ENCODE measurements at places on chromosomes 7 and 10.

- DNase-seq = peak; percentile 33
Measured at GRCh38 chr7:7944619-7945282, 23.8 kb upstream of the GLCCI1 start.

- DNase-seq = no peak
Measured at GRCh38 chr7:915291-916218, 38.9 kb downstream of the ADAP1 start.

- DNase-seq = no peak
Measured at GRCh38 chr10:71252220-71252619, 39.9 kb downstream of the UNC5B start.

- DNase-seq = no peak
Measured at GRCh38 chr7:82428186-82428961, 15.2 kb downstream of the CACNA2D1 start.

- DNase-seq = no peak
Measured at GRCh38 chr10:3828404-3829155, 43.6 kb upstream of the KLF6 start.

DNA sequence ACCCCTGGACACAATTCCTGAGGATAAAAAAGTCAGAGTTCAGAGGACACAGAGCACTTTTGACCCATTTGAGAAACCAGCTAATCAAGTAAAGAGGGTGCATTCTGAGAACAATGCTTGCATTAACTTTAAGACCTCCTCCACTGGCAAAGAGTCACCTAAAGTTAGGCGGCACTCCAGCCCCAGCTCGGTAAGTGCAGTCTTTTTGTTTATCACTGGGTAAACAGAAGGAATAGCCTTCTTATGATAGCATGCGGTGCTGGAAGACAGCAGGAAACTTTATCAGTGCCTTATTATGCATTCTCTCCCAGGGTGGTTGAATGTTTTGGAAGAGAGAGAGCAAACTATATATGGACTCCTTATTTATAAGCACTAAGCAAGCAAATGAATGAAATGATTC is 130.5 kb downstream of the CDK14 start:
- DNase-seq = no peak

DNA sequence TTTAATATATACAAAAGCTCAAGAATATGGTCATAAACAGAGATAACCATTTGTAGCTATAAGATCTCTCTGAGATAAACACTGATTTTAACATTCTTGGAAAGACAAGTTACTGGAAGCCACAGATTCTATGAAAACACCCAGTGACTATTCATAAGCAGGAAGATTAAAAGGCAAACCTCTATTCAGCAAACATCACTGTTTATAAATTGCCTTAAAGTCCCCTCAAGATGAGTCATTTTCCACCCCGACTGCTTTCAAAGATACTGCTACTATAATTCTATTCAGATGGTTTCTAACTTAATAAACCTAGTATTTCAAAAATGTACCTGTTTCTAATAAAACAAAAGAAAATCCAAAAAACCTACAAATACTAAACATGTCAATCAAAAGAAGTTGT is 21.0 kb downstream of the TM9SF3 start:
- no peak for DNase-seq

- DNase-seq = no peak
Measured at GRCh38 chr10:132118366-132118765, 52.6 kb downstream of the JAKMIP3 start.

DNA sequence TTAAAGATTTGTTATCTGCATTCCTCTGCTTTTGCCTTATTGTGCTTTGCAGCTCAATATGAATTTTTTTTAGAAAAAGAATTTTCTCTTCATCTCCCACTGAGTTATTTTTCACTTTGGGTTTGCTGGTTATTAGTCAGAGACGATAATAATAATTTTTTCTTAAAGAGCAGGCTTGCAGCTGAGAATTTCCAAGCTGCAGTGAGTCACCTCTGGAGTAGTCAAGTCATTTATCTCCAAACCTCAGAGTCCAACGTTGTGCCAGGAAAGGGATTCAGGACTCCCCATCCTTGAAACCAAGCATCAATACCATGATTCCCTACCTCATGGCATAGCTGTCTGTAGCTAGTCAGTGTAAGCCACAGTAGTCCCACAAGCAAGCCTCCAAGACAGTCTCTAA is 15.2 kb upstream of the EGR2 start:
- DNase-seq = no peak

DNA sequence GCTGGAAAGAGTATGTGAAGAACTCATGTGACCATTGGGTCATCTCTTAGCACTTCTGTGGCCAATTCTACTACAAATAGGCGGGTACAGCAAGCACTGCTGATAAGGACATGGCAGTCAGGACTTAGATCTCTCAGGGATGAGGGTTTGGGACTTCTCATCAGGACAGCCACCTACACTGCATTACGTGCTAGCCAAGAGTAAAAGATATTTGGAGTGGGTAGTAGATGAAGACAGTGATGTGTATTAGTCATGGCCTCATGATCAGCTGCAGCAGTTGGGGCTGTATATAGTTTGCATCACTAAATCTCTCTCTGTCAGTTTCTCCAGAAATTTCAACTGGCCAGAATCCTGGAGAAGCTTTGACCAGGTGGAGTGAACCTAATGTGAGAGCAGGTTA is 9.2 kb downstream of the TAS2R60 start:
- no peak for DNase-seq

DNA sequence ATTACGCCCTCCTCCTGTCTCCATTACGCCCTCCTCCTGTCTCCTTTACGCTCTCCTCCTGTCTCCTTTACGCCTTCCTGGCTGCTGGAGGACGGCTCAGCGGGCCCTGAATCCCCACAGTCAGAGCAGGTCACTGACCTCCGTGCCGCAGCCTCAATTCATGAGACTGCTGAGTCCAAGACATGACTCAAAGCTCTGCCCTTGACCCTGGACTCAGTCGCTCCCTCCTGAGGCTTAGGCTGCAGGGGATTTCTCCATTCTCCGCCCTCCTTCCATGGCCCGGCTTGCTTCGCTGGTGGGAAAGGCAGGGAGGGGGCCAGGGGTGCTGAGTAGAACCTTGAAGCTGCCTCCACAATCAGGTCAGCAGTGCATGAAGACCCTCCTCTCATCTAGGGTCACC is 21.0 kb upstream of the FOXL3 start:
- DNase-seq = no peak

- DNase-seq = no peak
Measured at GRCh38 chr10:133163889-133164815, 4.1 kb downstream of the KNDC1 start.

- no peak for DNase-seq
Measured at GRCh38 chr10:72951760-72952159, 2.8 kb downstream of the PLA2G12B start.

DNA sequence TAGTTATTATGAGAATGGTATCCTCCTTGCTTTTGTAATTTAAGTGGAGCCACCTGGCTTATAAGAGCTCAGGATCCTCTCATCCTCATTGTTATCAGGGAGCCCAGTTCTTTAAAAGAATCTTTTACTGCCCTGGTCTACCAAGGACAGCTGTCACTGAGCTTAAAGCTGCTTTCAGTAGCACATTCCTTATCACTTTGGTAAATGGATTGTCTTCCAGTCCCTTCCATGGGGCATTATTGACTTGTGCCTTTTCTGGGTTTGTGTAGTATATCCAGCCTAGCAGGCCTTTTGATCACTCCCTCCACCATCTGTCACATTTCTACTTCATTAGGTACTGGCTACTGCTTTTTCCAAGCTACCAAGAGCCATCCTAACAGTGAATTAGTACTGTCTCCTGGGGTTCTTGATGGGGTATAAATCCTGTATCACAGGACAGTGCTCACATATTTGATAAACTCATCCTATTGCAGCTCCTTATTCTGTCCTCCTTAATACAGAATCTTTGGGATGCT is 208.9 kb downstream of the TMEM26 start:
- DNase-seq = no peak

GRCh38 chr7:13846386-13846785 is 143.1 kb downstream of the ETV1 start:
- DNase-seq = no peak

- DNase-seq = no peak
Measured at GRCh38 chr7:149741629-149742028, 31.8 kb downstream of the ZNF467 start.

DNA sequence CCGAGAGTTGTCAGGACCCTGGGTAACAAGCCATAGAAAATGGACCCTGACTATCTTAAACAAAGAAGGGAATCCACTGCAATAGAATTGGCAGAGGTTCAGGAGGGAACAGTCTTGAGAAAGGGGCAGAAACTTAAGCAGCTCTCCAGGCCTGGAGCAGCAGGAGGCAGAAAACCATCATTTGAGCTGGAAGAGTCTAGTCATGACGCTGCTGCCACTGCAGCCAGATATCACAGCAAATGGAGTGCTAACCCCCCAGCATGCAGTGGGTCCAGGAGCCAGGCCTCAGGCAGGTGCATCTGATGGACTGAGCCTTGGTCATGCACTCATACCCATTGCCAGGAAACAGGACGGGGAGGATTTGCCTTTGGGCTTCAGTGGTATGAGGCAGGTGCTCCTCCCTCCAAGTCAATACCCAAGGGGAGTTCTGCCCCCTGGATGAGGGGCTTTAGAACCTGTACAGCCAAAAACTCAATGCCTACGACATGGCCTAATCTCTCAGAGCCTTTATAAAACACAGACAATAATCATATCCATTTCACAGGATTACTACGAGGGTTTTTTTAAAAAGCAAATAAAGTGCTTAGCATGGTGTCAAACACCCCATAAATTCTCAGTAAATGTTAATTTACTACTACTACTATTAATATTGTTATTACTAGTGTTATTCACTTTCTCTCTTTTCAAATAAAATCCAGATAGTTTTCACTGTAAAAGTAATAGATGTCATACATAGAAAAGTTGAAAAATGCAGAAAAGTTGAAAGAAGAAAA is 30.7 kb downstream of the DUSP5 start:
- no peak for DNase-seq

DNA sequence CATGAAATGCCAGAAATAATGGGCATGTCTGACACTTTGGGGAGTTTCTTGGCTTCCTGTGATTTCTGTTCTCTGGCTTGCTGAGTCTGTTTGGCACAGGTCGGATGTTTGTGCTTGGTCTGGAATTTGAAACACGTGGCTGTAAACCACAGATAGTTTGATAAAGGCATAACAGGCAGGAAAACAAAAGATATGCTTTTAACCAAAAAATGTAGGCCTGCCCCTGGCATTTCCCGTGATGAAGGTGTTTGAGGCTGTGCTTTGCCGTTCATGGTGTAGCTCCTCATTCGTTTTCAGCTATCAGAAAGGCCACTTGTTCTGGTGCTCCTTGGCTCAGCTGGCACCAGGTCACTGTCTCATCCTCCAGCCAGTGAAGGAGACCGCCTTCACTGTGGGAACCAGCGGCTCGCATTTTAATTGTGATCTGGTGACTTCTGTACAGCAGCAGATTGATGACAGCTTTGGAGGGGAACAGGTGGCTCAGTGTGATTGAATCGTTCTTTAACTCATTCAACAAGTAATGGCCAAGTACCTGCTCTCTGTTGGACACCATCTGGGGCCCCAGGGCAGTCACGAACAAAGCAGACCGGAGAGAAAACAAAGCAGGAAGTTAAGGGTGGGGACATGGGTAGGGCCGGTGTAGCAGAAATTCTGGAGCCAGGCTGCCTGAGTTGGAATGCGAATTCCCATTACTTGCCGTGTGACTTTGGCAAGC is 111.5 kb downstream of the CCNY start:
- DNase-seq = no peak

GRCh38 chr7:84017651-84018050 is 176.9 kb downstream of the SEMA3A start:
- no peak for DNase-seq

- DNase-seq = no peak
Measured at GRCh38 chr10:3119796-3120459, 52.6 kb downstream of the PFKP start.

GRCh38 chr10:91643700-91644099 is 10.8 kb upstream of the PPP1R3C start:
- DNase-seq = no peak

- DNase-seq = no peak
Measured at GRCh38 chr10:133134411-133135115, 25.5 kb upstream of the KNDC1 start.

GRCh38 chr7:34747867-34748727 is 90.1 kb downstream of the NPSR1 start:
- no peak for DNase-seq

- DNase-seq = no peak
Measured at GRCh38 chr7:46007990-46008643, 87.0 kb upstream of the IGFBP3 start.

DNA sequence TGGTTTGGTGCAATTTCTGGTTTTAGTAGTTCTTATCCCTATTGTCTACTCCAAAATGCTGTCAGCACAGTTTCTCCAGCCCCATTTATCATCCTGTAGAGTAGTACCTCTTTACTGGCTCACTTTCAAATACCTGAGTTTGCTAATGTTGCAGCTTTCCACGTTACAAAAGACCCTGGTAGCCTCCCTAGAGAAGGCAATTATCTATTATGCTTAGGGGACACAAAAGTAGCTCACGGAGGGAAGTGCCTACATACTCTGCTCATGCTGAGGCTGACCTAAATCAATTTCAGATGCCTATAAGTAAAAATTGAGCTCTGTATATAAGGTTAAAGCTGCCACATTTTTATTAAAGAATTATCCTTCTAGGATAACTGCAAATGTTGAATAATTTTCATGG is 603.6 kb downstream of the CNTNAP2 start:
- DNase-seq = no peak

GRCh38 chr7:32030904-32031692 is 39.1 kb downstream of the PDE1C start:
- no peak for DNase-seq

- DNase-seq = no peak
Measured at GRCh38 chr10:115045499-115045898, 47.7 kb upstream of the ATRNL1 start.

- DNase-seq = no peak
Measured at GRCh38 chr7:11252011-11252607, 278.4 kb downstream of the PHF14 start.

- DNase-seq = no peak
Measured at GRCh38 chr10:6803427-6803783, 223.3 kb upstream of the PRKCQ start.

- no peak for DNase-seq
Measured at GRCh38 chr7:116239020-116239419, 28.7 kb downstream of the TES start.

GRCh38 chr10:121668314-121669027 is 70.2 kb upstream of the FGFR2 start:
- DNase-seq = no peak

- DNase-seq = no peak
Measured at GRCh38 chr7:149432121-149432691, 28.7 kb downstream of the ZNF777 start.

DNA sequence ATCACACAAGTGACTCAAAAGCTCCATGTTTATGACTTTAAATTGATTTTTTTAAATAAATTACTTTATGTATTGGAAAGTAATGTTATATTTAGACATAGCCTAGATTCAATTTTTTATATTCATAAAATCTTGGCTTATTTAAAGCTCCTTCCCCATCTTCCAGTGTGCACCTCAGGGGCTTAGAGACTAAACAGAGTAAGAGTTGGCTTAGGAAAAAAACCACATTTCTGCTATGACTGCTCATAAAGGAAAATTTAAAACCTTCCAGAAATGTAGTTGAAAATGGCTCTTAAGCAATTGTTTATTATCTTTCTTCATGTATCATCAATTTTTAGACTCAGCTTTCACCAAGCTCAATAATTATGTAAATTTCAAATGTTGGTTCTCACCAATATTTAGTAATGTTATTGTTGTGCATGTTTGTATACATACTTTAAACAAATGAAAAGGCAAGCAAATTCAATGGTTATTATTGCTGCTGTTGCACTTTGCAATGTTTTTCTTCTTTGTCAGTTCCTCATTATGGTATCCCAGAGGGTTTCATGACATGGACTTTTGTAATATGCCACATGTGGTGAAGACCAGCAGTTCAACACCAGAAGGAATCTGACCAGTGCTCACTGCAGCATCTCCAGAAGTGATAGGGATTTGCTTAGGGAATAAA is 700.1 kb upstream of the ANKRD30A start:
- no peak for DNase-seq
